ENCODE measurements at places on chromosomes 7 and 10.
A peak's percentile ranks its signal among the peaks of the same experiment; 100 is the strongest.

DNA sequence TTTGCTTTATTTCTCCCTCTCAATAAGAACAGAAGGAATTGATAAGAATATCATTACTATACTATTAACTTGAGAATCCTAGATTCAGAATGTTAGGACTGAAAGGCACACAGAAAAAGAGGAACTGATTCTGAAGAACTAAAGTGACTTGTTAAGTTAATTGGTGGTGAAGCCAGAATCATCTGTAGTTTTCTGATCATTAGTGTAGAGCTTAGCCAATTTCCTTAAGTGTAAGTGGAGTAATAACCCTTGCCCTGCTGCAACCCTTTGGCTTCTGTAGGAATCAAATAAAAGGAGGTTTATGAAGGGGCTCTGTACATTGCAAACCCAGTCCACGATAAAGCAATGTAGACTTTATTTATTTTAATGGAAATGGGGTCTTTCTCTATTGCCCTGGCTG lies 1186.0 kb downstream of the SORCS3 start:
- DNase-seq = no peak

- no peak for DNase-seq
These were observed 27.1 kb upstream of the GJD4 start for GRCh38 chr10:35577926-35578617.

DNA sequence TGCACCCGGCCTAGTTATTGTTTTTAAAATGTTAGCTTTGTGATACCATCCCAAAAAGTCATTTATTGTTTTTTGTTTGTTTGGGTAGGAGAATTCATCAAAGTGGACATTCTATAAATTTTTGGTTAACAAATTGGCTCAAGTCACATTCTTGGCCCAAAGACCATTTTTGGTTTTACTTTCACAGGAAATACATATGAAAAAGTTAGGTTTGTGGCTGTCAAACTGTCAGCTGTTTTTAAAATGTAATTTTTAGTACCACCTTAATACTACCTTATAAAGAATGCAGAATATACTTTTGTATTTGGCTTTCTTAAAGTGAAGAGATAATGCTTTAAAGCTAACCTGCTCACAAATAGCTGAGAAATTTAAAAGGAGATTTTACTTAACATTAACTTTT lies 25.1 kb downstream of the TMEM168 start:
- no peak for DNase-seq

- peak; percentile 48 for DNase-seq
These were observed 111.5 kb downstream of the CCNY start for GRCh38 chr10:35447693-35448407.

DNA sequence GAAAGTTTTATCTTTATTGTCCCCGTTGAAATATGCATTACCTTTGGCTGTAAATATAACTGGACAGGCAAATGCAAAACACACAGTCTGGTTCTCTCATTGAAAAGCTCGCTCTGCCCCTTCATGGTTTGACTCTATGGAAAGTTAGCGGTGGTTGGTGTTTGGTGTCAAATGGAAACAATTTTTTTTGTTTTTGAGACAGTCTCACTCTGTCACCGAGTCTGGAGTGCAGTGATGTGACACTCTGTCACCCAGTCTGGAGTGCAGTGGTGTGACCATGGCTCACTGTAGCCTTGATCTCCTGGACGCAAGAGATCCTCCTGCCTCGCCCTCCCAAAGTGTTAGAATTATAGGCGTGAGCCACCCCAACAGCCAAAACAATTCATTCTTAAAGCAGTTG lies 149.7 kb downstream of the LRRC4 start:
- no peak for DNase-seq

DNA sequence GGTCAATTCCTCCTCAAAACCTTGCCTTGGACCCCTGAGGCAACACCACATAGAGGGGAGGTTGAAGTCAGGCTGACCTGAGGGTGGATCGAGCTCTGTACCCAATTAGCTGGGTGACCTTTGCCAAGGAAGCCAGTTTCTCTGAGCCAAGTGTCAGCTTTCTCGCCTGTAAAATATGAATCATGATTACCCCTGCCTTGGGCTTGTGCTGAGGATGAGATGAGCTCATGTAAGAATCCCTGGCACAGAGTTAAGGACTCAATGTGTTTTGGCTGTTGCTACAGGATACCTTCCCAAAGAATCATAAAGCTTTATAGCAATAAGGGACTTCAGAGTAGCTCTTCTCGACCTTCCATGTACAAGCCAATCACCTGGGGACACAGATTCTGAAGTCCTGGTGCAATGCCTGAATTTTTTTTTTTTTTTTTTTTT lies 43.5 kb upstream of the CACUL1 start:
- DNase-seq = no peak

- no peak for DNase-seq
These were observed 61.9 kb upstream of the NKX6-2 start for GRCh38 chr10:132847856-132848255.

GRCh38 chr7:48101968-48102367 lies 12.9 kb downstream of the UPP1 start:
- no peak for DNase-seq

All from CD4-positive, alpha-beta T cell treated with Interleukin-6 at 100 ng/mL for 8 hours (primary cell).